ENCODE measurements at places on chromosomes 1 and 21. TPM values are rescaled to one million over a fixed set of nuclear protein-coding genes. Genes with fewer than 3 reads are reported as not detected.

DNA sequence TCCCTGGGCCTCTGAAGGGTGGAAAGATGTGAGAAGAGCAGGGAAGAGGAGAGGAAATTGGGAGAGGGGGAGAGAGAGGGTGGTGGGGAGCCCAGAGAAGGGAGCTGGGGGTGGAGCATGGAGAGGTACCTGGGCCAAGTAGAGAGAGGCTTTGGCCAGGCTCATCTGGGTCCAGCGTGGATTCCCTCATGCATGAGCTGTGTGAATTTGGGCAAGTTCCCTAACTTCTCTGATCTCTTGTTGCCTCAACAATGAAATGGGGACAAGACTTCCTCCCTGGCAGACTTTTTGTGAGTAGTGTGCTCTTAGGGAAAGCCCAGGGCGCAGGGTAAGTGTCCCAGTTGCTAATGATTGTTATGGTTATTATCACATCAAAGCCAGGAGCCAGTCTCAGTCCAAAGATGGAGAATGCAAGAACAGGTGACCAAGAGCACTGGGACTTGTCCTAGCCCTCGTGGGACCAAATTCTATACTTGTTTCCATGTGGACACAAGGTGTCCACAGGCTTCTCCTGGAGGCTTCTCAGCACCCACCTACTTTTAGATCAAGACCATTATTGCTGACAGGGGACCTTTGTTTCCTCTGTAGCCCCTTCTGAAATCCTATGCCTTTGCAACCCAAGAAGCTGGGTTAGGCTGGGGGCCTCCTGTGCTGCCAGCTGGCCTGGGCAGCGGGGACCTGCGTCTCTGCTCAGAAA lies 13.9 kb downstream of the IL6R start:
- DNase-seq = no peak

NT5C1A gene
- polyA plus RNA-seq = not detected

DNA sequence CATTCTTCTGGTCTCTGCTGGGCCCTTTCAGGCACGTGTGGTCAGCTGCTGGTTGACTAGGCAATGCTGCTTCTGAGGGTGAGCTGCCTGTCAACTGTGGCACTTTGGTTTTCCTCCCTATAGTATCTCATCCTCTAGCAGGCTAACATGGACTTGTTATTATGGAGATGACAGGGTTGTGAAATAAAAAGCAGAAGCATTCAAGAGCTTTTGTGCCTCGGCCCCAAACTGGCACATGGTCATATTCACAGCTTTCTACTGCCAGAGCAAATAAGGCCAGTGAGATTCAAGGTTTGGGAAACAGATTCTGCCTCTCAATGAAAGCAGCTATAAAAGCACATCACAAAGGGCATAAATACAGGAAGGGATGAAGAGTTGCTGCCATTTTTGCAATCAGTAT lies 1.6 kb upstream of the ZNF124 start:
- DNase-seq = no peak

ADCY10 gene
- 0.02 TPM for polyA plus RNA-seq

GJA8 gene
- not detected for polyA plus RNA-seq

MYOG gene
- polyA plus RNA-seq = not detected

USH2A gene
- polyA plus RNA-seq = under 0.01 TPM

DNA sequence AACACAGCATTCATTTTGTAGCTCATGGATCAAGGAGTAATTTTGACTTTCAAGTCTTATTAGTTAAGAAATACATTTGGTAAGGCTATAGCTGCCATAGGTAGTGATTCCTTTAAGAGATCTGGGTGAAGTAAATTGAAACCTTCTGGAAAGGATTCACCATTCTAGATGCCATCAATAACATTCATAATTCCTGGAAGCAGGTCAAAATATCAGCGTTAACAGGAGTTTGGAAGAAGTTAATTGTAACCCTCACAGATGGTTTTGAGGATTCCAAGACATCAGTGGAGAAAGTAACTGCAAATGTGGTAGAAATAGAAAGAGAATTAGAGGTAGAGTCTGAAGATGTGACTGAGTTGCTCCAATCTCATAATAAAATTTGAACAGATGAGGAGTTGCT lies 216.6 kb downstream of the GREM2 start:
- no peak for DNase-seq

DNA sequence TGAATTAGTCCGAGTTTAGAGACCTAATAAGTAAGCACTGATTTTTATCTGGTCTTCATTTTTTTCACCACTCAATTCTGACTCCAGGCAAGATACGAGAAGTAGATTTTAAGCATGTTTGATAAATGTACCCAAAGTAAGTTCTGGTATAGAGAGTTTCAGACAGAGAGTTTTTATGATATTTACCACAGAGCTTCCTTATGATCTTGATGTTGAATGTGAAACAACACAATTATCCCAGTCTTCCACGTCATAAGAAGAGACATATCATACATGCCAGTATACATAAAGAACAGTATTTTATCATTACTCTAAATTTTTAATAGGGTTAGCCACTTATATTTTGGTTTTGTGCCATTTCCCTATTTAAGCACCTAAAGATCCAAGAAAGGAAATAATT lies 7.8 kb upstream of the NCMAP start:
- DNase-seq = no peak

DNA sequence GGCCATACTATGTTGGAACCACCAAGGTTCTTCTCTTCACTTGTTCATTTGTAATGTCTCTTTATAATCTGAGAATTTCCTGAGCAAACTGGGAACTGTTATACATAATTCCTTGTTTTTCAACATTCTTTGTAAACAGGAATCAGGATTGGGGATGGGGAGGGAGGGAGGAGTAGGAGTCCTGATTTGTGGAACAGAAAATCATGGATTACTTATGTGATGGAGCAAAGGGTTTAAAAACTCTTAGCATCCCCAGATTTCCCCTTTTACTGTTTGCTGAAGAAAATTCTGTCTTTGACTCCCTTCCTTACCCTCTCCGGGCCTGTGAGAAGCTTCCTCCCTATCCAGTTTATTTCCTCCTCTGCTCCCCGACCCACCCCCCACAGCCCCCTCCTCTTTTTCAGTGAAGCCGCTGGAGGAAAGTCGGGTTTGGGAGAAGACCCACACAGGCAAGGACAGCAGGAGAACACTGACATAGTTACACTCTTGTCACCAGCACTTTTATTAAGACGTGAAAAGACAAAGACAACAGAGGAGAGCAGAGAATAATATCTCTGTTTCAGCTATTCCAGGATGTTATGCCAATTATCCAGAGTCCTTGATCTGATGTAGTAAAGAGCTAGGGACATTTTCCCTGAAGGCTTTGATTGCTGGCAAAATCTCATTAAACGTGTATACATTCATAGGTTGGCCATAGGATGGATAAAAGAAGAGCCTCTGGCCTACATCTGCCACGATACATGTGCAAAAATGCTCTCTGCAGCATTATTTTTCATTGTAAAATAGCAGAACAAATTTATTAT lies 4.6 kb upstream of the NBPF1 start:
- no peak for DNase-seq

DNAI4 gene
- 2.8 TPM for polyA plus RNA-seq

- no peak for DNase-seq
These were observed 1.2 kb downstream of the RUNX3 start for GRCh38 chr1:24928689-24929397.

FMOD gene
- 14.0 TPM for polyA plus RNA-seq
